ENCODE measurements at places on chromosomes 11 and 22.

- no peak for DNase-seq
These were observed 25.8 kb downstream of the KCNQ1OT1 start for GRCh38 chr11:2673871-2674471.

- no peak for DNase-seq
These were observed 29.0 kb upstream of the API5 start for GRCh38 chr11:43282607-43283440.

GRCh38 chr11:15660496-15660895 is 545.8 kb downstream of the INSC start:
- DNase-seq = no peak

DNA sequence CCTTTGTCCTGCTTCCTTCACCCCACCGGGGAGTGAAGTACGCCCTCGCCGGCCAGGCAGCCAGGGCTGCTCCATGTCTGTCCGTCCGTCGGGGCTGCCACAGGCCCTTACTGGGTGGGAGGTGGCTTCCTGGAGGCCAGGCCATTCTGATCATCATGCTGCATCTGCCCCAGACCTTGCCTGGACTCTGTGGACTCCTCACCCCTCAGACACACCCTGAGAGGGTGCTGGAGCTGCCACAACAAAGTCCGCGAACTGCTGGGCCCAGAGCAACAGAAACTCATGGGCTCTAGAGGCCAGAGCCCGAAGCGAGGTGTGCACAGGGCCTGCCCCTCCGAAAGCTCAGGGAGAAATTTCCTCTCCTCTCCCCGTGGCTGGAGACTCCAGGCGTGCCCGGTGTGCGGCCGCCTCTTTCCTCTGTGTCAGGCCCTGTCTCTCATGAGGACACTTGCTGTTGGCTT is 124.2 kb downstream of the KCNQ1OT1 start:
- no peak for DNase-seq

GRCh38 chr11:111913031-111913861 is 712 bp downstream of the HSPB2 start:
- no peak for DNase-seq

DNA sequence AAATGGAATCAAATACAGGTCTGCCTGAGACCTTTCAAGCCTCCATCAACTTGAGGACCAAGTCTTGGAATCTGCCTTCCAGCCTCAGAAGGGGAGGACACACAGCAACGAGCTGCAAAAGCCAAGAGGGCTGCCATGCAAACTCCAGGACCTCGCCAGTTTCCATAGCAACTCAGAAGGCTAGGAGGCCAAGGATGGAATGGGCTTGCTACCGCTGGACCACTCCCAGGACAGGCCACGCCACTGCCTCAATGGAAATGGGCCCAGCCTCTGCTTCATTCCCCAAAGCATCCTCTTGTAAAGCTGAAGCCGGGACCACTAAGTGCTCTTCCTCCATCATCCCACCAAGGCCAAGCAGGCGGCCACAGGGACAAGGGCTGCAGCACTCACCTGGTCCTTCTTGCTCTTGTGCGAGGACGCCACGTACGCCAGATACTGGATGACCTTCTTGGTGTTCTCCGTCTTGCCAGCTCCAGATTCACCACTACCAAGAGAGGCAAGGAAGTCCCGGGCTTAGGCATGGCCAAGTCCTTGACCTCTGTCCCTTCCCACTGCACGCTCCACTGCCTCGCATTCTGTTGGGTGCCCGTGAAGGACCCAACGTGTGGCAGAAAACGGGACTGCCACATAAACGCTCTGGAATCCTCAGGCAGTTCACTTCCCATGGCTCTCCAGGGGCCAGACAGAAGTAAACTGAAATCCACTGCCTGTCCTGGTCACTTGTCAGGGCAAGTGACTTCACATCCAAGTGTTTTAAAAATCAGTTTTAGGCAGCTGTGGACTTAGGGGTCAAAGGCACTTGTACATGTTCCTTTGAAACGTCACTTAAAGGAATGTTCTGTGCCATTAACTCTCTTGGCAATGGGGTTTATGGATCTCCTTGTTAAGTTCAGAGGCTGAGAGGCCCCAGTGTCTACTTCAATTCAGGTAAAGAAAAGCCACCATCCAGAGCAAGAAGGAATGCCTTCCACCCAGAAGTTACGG is 61.3 kb downstream of the MYH9 start:
- DNase-seq = no peak

DNA sequence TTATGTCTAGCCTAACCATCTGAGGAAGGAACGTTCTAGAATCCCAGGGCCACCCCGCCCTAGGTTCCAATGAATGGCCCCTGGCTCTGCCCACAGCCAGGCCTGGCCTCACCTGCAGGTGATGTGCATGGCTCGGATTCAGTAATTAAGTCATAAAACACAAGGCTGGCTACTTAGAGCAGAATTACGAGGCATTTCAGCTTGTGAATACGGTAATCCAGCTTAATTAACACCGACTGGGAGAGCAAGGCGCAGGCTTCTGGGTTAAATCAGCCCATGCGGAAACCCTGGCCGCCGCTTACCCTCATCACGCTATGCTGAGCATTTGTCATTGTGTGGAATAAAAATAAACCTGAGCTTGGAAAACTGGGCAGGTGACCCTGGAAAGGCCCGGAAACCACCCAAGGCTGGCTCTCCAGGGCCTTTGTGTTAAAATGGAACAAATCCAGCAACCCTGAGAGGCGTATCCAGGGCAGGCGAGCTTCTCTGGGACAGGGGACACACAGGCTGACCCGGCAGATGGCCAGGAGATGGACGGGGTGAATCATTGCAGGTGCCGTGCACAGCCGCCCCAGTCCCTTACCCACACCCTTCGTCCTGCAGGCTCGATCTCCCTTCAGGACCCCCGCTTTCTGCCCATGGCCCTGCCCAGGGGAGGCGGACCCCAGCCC is 220.2 kb downstream of the CTTN start:
- DNase-seq = no peak

DNA sequence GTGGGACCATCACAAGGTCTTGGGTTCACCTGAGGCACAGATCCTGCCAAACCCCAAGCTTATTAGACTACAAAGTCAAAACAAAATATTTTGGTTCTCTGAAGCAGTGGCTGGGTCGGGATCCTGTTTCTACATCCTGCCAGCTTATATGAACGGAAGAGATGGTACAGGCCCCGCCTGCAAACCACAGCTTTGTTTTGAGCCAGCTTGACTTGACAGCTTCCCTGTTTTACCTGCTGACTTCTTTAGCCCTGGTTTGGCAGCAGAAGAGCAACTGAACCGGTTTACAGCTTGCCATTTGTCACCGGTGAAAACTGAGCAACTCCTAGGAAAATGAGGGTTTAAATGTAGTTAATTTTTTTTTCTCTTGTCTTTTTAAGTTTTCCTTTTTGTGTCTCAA is 11.4 kb downstream of the PACS1 start:
- DNase-seq = peak; percentile 71

Measured in GDM1 (cell line).